ENCODE measurements at places on chromosomes 3 and 15.

GRCh38 chr3:77081240-77081661, 41.4 kb downstream of the ROBO2 start:
- DNase-seq, result no peak

- no peak for DNase-seq
These were observed 600.3 kb upstream of the TGFBR2 start for GRCh38 chr3:30006111-30006510.

- DNase-seq, result no peak
These were observed 48.7 kb upstream of the GATM start for GRCh38 chr15:45427085-45427484.

DNA sequence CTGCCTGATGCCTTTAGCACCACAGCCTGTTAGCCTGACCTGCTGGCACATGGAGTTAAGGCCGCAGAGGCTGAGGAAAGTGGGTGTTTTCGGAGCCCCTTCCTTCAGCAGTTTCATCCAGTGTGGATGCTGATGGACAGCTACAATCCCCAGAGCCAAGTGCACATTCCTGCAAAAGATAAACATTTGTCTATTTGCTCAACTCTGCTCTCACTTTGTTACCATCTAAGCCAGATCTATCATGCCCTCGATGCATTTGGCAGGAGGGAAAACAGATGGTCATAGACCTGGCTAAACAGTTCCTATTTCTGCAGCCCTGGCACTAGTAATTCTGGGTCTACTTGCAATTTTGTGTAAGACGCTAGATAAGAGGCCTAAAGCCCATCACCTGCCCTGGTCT, 312.9 kb upstream of the RASGRP1 start:
- no peak for DNase-seq

DNA sequence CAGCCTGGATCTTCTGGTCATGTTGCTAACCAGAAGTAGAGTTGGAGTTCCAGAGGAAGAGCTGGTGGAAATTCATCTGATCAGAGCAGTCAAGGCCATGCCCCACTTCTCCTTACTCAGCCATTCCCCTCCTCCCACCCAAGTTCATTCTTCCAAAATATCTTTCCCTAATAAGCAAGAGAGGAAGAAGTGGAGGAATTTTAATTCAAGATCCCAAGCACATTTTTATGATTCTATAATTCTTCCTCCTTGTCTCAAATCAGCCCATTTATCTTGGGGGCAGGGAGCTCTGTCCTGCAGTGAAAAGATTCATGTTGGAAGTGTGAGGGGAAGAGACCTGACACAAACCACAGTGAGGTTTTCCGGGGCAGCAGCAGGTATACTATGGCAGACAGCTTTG, 85.0 kb upstream of the GALNT15 start:
- no peak for DNase-seq

DNA sequence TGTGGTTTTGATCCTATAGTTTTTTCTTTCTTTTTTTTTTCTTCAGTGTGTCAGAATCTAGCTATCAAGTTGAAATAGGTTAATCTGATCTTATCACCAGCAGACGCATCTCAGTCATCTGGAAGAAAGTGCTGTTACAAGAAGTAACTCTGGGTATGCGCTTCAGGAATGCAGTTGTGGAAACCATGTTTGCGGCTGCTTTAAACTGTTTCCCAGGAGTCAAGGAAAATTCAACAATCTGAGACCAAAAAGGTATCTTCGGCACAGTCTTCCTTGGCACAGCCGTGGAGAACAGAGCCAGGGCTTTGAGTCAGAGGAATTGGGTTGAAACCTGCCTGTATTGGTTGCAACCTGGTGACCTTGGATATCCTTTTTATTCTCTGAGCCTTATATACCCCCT, 59.9 kb downstream of the CD47 start:
- DNase-seq, result no peak

- DNase-seq, result no peak
These were observed 37.0 kb downstream of the GRIP2 start for GRCh38 chr3:14503033-14503705.

DNA sequence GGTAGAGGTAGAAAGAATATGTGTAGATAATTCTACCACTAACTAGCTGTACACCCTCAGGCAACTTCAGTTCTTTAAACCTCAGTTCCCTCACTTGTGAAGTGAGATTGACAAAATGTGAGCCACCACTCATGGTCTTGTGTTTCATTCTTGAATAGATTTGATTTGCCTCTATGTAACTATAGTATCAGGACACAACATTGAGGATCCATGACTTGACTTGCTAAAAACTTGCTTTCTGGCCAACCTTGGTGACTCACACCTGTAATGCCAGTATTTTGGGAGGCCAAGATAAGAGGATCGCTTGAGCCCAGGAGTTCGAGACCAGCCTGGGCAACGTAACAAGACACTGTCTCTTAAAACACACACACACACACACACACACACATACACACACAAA, 115.8 kb upstream of the FLNB start:
- DNase-seq, result no peak

GRCh38 chr3:19950316-19950715, 3.4 kb downstream of the RAB5A start:
- no peak for DNase-seq

GRCh38 chr15:68997930-68998777, 16.3 kb upstream of the NOX5 start:
- no peak for DNase-seq

GRCh38 chr3:135558150-135558783, 407.3 kb upstream of the PPP2R3A start:
- DNase-seq, result no peak

- no peak for DNase-seq
These were observed 96.2 kb downstream of the OCA2 start for GRCh38 chr15:28002867-28003266.

Data from activated CD8-positive, alpha-beta memory T cell treated with anti-CD3 and anti-CD28 coated beads for 1 hour (primary cell).